ENCODE measurements at places on chromosomes 6 and 20.

GRCh38 chr20:17423782-17424181, 107.4 kb downstream of the BFSP1 start:
- DNase-seq, result no peak

DNA sequence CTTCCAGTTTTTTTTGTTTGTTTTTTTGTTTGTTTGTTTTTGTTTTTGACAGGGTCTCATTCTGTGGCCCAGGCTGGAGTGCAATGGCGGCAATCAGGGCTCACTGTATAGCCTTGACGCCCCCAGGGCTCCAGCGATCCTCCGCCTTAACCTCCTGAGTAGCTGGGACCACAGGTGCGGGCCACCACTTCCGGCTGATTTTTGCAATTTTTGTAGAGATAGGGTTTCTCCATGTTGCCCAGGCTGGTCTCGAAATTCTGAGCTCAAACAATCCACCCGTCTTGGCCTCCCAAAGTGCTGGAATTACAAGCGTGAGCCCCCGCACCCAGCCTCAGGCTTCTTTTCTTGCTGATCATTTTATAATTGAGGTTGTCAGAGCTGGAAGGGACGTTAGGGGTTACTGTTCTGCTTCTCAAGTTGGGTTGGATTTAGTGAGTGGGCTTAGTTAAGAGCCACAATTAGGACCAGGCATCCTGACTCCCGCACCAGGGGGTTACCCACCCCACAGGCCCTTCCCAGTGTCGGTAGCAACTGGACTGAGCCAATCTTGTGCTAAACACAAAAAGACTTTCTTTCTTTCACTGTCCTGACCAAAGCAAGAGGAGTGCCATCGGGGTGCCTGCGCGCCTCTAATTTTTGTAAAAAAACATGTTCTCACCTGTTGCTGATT, 13.1 kb upstream of the ZSCAN9 start:
- DNase-seq, result no peak

DNA sequence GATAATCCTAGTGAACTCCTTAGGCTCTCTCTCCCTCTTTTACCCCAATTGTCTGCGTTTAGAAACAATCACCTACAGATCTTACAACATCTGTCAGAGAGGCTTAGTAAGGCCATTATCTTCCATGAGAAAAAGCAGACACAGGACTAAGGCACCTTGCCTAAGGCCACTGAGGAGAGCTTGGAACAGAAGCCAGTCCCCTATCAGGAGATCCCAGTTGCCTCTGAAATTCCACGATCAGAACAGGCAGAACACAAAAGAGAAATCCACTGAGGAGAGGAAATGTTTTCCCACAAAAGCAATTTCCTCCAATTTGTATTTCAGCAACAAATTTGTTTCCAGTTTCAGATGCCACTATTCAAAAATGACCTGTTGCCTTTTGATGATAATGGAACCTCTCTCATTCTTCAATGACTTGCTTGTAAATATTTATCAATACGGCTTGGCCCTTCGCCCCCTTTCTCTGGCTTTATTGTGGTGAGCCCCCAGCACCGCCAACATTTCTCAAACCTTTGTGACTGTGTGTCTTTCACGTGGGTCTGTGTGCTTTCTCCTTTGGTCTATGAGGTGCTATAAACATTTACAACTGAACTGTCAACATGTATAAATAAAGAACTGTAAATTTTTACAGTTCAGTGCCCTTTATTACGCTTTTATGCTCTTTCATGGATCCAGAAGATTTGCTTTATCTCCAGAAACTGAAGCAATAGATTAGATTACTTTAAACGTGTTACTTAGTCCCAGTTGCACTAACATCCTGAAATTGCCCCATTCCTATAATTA, 187.8 kb upstream of the PHACTR1 start:
- peak; percentile 22 for DNase-seq

DNA sequence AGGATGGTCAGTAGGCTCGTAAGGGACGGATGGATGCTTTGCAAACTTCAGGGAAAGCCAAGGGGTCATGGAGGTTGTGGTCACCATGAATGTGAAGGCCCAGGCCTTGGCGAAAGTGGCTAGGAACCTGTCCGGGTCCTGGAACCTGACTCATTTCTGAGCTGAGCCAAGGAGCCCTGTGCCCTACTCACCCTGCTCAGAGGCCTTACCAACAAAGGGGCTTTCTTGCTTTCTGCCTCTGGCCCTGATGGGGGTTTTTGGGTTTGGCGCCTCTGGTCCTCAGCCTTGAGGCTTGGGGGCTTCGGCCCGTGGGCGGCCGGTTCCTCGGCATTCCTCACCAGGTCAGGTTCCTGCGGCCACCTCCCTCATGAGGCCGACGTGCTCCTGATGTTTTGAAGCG, 155.1 kb downstream of the DTNBP1 start:
- no peak for DNase-seq
